Foreskin keratinocyte (primary cell): ENCODE measurements at places on chromosomes 6 and 20.

GRCh38 chr20:37407573-37408002, 61.6 kb downstream of the SRC start:
- no peak for DNase-seq

- no peak for DNase-seq
Observed at GRCh38 chr6:139145661-139146060, 10.8 kb downstream of the HECA start.

DNA sequence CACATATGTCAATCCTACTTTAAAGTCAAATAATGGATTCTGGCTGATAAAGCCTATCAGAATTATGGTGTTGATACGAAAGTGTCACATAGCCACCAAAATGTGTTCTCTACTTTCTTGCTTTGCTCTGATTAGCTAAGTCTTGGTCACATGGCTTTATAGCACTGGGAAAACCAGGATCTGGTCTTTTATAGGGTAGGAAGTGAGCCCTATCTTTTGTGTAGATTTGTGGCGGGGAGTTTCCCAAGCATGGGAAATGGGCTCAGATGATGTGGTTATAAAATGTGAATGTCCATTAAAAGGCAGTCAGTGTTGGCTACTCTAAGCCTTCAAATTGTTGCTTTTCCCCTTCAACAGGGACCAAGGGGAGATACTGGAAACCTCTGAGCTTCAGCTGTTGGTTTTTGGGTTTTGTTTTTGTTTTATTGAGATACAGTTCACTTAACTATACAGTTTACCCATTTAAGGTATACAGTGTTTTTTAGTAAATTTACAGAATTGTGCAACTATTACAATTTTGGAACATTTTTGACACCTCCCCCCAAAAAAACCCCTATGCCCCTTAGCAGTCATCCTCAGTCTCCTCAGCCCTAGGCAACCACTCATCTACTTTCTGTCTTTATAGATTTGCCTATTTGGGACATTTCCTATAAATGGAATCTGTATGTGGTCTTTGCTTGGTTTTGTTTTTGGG, 12.2 kb downstream of the RRP36 start:
- no peak for DNase-seq

DNA sequence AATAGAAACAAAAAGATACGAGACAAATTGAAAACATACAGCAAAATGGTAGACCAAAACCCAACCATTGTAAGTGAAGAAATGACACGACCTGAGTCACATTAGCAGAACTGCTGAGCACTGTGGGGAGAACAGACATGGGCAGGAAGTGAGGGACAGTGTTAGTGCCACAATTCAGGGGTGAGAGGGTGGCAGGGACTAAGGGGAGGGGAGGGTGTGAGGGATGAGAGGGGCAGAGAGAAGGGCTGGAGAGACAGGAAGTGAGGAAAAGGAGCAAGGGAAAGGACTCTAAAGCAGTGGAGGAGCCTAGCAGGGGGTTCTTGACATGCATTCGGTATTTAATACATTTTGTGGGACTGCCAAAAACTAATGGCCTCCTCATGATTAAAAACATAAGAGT, 45.0 kb upstream of the TRIM26 start:
- DNase-seq, result no peak

DNA sequence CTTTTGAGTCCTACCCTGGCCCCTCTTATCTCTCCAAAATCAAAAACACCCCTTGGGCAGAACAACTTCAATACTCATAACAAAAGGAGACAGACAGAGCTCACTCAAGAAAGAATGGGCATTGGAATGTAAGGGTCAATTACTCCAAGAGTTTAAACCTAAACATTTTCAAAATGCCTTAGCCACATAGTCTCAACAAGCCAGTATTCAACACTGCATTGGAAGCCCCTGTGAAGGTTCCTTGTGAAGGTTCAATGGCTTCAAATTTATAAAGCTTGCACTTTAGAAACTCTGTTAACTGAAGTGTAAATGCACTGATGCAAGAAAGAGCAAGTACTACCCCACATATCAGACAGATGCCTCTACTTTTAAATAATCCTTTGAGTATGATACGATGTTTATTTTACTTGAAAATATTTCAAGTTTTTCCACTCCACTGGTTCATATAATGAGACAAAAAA, 139.1 kb upstream of the LAMP5 start:
- no peak for DNase-seq

DNA sequence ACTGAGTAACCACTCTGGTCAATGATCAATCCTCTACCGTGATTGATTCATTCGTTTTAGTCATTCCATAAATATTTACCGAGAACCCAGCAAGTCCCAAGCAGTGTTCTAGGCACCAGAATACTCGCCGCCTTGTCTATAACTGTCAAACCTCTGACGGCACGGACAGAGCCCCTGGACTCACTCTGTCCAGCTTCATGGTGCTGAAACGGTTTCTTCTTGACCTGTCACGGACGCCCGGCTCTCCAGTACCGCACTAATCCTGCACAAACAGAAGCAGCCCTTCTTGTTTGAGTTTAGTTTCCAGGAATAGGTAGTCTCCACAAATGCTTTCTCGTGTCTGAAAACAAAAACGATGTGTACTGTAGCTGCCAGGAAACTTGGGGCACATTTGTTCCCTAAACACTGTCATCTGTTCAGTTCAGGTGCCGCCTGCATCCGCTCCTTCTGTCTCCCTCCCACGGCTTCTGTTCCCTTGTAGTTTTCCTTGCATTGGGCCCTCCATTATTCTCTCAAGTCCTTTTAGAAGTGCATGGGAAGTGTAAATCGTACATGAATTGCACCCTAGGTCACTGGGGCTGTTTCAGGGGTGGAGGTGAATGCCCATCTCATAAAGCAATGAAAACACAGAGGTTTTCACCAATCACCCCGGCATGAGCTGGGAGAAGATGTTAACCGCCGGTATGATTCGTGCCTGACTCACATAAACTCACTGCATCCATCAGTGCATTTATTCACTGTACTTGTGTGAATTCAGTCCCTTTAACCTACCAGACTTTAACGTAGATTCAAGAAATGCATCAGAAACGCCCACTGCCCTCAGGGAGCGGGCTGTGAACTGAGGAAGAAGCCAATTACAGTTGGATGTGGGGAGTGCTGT, 209.3 kb upstream of the CDH4 start:
- no peak for DNase-seq

GRCh38 chr6:78462728-78463127, 404.6 kb upstream of the IRAK1BP1 start:
- no peak for DNase-seq

GRCh38 chr6:6412221-6412620, 91.8 kb upstream of the F13A1 start:
- DNase-seq, result no peak

GRCh38 chr6:43127180-43127579, 43.9 kb upstream of the SRF start:
- no peak for DNase-seq

DNA sequence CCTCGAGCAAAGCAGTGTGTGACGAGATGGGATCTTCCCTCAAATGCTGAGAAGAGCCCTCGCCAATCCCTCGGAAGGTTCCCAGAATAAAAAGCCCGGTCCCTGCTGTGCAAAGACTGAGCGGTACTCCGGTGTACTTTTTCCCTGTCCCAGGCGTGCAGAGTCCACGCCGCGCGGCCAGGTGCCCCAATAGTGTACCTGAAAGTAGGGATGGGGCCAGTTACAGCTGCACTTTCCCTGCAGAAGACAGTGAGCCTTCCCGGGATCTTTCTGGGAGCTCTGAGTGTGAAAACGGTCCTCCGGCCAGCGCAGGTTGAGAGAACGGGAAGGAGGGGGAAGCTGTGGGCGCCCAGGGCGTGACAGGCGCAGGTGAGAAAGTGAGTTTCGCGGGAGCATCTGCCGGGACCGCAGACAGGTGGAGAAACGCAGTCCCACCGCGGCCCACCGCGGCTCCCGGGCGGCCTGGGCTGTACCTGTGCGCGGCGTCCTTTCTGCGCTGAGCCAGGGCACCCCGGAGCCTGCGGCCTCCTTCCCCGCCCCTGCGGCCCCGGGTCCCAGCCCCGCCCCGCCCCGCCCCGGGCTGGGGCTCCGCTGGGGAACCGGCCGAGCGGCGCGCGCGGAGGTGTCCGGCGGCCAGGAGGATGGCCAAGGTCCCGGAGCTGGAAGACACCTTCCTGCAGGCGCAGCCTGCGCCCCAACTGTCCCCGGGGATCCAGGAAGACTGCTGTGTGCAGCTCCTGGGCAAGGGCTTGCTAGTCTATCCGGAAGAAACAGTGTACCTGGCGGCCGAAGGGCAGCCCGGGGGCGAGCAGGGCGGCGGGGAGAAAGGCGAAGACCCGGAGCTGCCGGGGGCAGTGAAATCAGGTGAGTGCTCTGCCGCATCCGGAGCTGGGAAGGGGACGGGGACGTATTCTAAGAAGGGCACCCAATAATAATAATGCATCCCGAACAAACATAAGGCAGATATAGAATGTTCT, at the start of gene RFX6:
Gene RFX6 (plus strand): TSS at position 608 of the 977 bp plus-strand sequence. CDS start 34 bp downstream, at position 642.
- no peak for DNase-seq

- no peak for DNase-seq
Observed at GRCh38 chr6:117165911-117166499, 99.4 kb upstream of the VGLL2 start.

- DNase-seq, result no peak
Observed at GRCh38 chr6:73024598-73024997, 200.7 kb downstream of the KHDC1L start.

DNA sequence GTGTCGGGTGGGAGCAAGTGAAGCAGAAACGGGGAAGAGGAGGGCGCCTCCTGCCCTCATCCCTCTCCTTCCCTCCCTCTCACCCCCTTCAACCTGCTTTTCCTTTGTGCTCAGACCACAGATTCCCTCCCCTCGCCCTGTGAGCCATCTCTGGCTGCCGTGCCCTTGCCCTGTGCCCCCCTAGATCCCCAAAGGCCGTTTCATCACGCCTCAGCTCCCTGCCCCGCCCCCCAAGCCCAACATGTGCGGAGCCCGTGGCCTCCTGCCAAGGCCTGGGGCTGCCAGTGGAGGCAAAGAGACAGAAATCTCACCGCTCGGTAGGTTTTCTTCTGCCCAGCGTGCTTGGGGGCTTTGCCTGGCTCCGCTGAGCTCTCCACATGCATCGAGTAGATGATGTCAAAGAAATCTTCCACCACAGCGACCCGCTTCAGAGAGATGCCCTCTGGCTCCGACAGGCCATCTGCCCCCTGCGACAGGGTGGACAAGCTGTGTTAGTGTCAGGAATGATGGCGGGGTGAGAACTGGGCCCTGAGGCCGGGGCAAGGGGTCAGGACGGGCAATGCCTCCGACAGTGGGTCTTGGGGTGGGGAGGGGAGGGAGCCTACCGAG, 57.6 kb downstream of the NOL4L start:
- DNase-seq, result no peak

DNA sequence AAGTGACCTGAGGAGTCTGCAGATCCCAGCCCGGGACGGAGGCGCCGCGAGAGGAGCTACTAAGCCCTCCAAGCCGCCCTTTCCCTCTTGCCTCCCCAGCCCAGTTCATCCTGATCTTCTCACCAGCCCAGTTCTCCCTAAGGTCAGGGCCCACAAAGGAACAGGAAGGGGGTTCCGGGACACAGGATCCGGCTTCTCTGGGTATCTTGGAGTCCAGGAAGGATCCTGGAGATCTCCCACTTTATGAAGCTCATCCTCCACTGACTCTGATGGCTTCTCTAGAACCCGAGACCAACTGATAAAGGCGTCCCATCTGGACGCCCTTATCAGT, 36.9 kb upstream of the HLA-C start:
- no peak for DNase-seq

DNA sequence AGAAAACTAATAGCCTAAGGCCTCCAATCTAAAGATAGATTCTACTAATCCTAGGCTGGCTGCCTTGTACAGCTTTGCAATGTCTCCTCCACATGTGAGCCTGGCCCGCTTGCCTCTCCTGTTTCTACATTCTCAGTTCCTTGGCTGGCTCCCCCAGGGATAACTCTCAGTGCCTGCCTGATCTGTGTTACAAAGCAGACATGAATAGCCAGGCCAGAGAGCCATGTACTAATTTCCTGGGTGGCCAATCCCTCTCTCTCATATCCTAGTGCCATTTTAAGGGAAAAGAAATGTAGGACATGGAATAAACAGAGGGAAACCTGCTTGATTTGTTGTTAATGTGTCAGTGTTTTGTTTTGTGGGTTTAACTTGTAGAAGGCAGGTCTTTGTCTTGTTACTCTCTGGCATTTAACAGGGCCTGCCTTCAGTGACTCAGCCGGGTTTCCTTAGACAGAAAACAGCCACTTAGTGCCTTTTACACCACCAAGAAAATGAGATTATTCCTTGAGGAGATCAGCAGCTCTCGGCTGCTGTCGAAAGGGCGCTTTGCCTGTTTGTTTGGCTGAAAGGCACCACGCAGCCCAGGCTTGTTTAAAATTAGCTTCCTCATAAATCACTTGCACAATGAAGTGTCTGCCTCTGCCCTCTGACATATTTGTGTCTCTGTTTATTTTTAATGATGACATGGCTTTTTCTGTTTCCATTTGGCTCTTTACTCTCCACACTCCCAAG, 702.7 kb downstream of the MAFB start:
- peak; percentile 33 for DNase-seq

- DNase-seq, result peak; percentile 83
Observed at GRCh38 chr20:51456511-51457509, 85.7 kb downstream of the NFATC2 start.

DNA sequence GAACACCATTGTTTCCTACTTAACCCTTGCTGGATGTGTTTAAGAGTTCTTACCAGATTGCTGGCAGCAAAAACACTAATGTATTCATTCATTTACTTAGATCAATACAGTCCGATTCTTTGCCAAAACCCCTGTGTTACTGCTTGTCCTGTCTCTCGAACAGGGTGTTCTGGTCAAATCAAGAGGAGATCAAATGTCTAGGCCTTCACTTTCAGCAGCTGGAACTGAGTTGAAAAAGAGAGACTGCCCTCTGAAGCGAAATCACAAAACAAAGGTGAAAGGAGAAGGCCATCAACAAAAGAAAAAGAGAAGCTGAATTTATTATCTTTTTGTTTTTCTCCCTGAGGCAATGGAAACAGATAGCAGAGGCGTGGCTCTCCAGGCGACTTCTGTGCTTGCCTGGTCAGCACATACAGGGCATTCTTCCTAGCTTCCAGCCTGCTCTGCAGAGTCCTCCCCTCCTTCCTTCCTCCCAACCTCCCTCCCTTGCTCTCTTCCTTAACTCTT, 44.1 kb upstream of the GCM1 start:
- DNase-seq, result no peak

- no peak for DNase-seq
Observed at GRCh38 chr20:49756241-49756640, 42.6 kb upstream of the B4GALT5 start.

- DNase-seq, result no peak
Observed at GRCh38 chr20:60894091-60894490, 358.0 kb upstream of the CDH4 start.
